ENCODE measurements at places on chromosomes 12 and 14.

GRCh38 chr12:59431266-59431665 lies 164.6 kb upstream of the SLC16A7 start:
- no peak for DNase-seq

GRCh38 chr12:128920468-128920867 lies 67.2 kb downstream of the GLT1D1 start:
- DNase-seq = no peak

DNA sequence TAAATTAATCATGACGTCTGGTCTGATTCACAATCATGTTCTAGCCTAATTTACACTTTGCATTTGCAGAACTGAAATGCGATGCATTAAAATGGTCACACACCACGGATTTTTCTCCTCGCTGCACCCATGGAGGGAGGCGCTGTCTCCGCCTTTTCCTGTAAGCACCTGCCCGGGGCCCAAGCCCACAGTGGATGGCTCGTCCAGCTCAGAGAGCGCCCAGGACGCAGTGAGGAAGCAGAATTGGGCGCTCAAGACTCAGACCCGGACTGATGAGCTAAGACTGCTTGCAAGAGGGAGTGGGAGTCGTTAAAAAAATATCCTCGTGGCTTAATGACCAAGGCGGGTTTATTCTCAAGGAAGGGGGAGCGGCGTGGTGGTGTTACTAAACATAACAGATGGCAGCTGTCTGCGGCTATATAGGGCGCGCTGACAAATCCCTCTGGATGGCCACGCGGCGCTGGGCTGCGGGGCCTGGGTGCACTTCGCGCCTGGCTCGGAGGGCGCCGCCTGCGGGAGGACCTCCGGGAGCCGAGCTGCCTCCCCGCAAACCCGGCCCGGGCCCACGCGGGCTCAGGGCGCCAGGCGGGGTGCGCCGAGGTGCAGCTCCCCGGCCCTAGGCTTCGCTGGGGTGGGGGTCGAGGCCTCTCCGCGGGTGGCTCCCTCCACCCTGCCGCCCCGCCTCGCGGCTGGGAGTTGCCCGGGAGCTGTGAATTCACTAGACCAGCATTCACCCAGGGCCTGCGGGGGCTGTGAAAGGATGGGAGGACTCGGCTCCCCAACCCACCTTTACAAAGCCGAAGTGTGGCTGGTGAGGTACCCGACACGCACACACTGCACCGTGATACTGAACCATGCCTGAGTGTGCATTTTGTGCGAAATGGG lies 78.7 kb downstream of the PPM1A start:
- peak; percentile 54 for DNase-seq

GRCh38 chr12:54215989-54216796 lies 27.4 kb upstream of the SMUG1 start:
- peak; percentile 36 for DNase-seq

- no peak for DNase-seq
These were observed 31.1 kb upstream of the IFNG-AS1 start for GRCh38 chr12:67958187-67958586.

- no peak for DNase-seq
These were observed 52.2 kb downstream of the LRP6 start for GRCh38 chr12:12214635-12215131.

DNA sequence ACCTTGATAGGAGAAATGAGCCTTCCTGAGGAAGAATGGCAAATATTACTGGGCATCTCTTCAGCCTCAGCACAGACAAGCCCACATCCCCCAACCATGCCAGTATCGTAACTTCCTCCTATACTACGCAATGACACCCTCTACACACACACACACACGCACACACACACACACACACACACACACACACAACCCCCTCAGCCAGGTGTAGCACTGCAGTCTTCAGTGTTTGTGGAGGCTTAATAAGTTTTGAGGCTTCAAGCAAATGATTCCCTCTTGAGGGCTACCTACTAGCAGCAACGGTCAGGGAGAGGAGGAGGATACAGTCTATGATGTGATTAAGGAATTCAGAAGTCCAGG lies 1.6 kb downstream of the DGKA start:
- no peak for DNase-seq

GRCh38 chr14:30756594-30756993 lies 117.8 kb upstream of the COCH start:
- no peak for DNase-seq

GRCh38 chr14:92314182-92314581 lies 8.8 kb upstream of the SLC24A4 start:
- DNase-seq = no peak

- DNase-seq = no peak
These were observed 2.3 kb upstream of the RNU7-1 start for GRCh38 chr12:6941267-6941666.

DNA sequence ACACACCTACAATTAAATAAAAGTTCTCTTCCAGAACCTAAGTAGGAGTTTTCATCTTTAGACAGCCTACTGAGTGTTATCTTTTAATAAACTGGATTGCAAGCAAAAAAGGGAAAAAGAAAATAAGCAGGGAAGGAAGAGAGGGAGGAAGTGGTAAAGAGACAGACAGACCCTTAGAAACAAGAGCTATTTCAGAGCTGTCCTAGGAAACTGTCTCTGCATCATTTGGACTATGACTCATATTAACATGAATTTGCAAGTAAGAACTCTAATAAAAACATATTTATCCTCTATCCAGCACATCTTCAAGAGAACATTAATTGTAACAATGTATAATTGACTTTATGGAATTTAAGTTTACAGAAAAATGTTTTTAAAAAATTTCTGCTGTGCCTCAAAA lies 438.8 kb upstream of the USP15 start:
- DNase-seq = no peak

- no peak for DNase-seq
These were observed 31.1 kb upstream of the EIF5 start for GRCh38 chr14:103302966-103303365.

DNA sequence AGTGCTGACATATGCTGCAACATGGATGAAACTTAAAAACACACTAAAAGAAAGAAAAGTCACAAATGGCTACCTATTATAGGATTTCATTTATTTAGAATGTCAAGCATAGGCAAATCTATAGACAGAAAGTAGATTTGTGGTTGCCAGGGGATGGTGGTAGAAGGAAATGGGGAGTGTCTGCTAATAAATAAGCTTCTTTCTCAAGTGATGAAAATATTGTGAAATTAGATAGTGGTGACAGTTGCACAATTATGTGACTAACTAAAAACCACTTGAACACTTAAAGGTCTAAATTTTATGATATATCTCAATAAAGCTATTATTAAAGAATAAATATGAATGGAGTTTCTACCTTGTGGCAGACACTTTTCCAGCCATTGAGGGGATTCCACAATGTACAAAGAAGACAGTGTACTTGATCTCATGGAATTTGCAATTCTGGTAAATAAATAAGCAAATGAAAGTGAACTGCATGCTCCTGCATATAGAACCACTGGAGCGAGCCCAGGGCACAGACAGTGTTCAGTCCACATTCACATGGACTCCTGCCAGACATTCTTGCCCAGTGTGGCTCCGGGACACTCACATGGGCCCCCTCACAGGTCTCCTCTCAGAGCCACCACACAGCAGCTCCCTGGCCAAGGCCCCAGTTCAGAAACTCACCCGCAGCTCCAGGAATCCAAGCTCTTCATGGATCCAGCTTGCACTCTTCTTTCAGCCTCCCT lies 107.1 kb upstream of the ARID2 start:
- no peak for DNase-seq

DNA sequence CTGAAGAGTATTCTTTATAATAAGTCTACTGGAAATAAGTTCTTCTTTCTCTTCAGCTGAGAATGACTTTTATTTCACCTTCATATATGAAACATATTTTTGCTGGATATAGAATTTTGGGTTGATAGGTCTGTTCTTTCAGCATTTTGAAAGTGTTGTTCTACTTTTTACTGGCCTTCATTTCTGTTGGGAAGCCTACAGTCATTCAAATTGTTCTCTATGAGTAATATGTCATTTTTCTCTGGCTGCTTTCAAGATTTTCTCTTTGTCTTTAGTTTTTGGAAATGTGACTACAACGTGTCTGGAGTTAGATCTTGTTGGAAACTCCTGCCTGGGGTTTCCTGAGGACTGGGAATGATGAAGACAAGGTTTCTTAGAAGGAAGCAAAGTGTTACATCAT lies 10.0 kb downstream of the FGFR1OP2 start:
- no peak for DNase-seq

DNA sequence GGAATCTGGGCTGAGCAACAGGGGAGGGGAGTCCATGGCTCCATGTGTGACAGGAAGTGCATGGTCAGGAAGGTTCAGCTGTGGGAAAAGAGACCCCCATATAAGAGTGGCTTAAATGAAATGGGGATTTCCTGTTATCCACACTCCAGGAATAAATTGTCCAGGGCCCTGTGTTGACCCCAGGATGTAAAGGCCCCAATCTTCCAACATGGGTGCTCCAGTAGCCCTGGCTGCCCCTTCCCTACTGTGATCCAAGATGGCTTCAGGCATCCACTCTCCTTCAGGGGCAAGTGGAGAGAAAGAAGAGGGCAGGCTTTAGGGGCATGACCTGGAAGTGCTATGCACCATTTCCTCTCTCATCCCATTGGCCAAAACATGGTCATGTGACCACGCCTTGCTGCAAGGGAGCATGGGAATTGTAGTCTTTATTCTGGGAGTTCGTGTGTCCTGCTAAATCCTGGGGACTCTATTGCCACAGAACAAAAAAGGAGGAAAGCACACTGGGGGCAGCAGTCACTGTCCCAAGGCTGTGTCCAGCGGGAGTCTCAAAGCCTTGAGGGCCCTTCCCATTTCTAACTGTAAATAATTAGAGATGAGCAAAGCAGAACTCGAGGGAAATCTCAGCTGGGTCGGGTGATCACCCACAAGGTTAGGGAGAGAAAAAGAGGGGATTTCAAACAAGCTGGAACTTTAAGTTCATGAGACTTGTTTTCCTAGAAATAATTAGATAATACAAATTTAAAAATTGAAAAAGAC lies 289.2 kb downstream of the ADGRD1 start:
- DNase-seq = no peak

GRCh38 chr14:57060276-57060955 lies 208.3 kb downstream of the EXOC5 start:
- peak; percentile 35 for DNase-seq

DNA sequence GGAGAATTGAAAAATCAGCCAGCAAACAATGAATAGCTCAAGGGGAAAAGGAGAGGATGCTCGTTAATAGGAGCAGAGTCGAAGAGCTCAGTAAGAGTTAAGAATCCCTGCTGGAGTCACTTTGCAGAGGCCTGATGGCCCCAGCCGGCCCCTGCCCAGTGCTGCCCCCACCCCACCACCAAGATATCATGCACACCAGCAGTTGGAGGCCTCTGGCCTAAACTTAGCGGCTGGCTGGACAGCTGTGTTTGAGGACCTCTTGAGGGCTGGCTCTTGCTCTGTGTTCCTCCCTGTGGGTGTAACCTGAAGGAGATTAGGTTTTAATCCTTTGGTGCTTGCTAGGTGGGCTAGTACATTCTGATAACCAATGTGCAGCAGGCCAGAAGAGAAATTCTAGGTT lies 142.0 kb downstream of the PLXNC1 start:
- no peak for DNase-seq

DNA sequence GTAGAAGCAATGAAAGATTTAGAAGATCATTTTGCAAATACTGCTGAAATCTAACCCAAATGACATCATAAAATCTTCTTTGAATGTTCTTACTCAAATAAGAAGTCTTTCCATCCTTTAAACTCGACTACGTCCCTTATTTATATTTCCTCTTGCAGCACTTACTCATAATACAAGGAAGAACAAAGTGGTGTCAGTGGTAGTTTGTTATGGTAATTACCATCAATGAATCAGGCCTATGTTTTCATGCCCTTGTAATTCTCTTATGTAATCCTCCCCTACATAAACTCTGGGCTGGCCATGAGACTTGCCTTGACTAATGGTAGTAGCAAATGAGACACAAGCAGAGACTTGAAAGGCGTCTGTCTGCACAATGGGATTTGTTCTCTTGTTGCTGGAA lies 17.0 kb downstream of the EEA1 start:
- no peak for DNase-seq

Measured in activated naive CD4-positive, alpha-beta T cell treated with anti-CD3 and anti-CD28 coated beads, Interleukin-2, amount 50 U/mL, for 72 hours (primary cell).